CD4-positive, alpha-beta T cell treated with Interleukin-2 at 100 ng/mL for 4 hours (primary cell): ENCODE measurements at places on chromosomes 16 and 17.

DNA sequence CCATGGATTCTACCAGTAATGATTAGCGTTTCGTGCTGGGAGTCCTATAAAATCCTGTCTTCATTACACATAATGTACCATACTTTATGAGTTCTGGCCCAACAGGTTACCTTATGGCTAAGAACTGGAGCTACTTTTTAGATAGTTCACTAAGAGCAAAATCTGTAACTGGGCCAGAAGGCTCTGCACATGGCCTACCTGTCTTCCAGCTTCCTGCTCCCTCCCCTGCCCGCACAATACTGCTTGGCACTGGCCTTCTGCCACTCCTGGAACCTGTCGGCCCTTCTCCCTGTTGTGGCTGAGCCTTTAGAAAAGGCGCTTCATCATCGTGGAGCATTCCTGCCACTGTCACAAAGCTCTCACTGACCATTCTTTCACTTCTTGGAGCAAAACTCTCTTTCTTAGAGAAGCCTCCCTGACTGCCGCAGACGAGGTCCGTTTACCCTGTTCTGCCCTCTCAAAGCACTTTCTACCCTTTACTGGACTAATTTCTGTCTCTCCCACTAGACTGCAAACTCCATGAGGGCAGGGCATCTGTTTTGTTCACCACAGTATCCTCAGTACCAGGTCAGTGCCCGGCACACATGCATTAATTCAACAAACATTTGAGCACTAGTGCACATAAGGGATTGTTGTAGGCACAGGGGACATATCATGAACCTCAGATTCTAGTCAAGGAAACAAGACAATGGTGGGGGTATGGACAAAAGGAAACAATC lies 116.5 kb downstream of the PARN start:
- DNase-seq, result no peak

DNA sequence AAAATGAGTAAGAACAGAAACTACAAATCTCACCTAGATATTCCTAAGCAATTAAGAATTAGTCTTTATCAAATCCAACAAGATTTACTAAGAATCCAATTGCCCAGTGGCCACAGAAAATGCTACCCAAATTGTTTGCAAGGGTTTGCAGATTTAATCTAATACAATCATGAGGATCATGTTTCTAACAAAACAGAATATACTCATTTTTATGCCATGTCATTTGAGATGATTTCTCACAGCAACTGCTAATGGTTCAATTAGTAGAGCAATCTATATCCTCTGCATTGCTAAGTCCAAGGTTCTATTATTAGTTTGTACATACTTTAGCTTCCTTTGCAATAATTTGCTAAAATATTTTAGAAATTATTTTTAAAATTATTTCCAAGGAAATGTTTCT lies 41.2 kb downstream of the HELZ start:
- DNase-seq, result no peak

GRCh38 chr17:17842111-17842876 lies 5.5 kb upstream of the SREBF1 start:
- no peak for DNase-seq

DNA sequence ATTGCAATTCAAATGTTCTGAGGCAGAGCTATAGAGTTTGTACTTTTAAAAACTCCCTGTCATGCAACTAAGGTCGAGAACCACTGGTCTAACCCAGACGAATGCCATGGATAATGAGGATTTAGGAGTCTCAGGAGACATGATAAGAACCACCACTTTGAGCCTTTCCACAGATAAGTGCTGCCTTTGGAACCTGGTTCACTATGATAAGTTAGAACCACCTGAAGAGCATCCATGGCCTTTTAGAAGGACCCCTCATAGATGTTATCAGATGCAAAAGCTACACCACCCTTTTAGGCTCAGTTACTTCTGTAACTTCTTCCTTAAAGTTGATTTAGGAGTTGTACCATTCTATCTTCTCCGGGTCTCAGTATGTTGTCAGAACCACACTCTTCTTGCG lies 350.6 kb upstream of the CCL2 start:
- no peak for DNase-seq

DNA sequence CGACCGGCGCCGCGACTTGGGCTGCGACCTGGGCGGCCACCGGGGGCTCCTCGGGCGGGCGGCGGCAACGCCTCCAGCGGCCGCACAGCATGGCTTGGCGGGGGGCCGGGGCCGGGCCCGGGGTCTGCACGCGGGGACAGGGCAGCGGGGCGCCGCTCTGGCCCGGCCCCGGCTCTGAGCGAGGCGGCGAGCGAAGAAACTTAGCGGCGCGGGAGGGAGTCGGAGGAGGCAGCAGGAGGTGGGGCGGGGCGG lies at the start of gene PLCD3:
TSS of gene PLCD3 (minus strand) at position 196 of the 252 bp plus-strand sequence. CDS start at position 91, 105 bp downstream.
- no peak for DNase-seq

GRCh38 chr17:40905370-40905769 lies 20.3 kb upstream of the KRT20 start:
- DNase-seq, result no peak
